Stromal cell of bone marrow (primary cell): ENCODE measurements at places on chromosomes 7 and 10.

DNA sequence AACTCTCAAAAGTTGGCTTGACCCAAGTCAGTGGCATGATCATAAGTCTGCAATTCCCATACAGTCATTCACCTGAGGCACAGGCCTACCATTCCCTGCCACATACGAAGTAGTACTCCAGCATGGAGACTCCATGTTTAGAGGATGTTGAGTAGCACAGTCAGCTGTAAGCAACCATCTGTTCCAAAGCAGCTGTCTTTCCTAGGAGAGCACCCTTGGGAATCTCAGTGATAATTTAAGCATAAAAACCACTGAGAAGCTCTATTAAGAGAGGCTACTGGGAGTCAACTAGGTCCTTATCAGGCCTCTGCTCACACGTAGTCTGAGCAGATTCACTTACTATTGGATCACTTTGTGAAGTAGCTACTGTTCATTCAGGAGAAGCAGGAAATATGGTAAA, 61.6 kb upstream of the UNC5B start:
- DNase-seq = no peak

DNA sequence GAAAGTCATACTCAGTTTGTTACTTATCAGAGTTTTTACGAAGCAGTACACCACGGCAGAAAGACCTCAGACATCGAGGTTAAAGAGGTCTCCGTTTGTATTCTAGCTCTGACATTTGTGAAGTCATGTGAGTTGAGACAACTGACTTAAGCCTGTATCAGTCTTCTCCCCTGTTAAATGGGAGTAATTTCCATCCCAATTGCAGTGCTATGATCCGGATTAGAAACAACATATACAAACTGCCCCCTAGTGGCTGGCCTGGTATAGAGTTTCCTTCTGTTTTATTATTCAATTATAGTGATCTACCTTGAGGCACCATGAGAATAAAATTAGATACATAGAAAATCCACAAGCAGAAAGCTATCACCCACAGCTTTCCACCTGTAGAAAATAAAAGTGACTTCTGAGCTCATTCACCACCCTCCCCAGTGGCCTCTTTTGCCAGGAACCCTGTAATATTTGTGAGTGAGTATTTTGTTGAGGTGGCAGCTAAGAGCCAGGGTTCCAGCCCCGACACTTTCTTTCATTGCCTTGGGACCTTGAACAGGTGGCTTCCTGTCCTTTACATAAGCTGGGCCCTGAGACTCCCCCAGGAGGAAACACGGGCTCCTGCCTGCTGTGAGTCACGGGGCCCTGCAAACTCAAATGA, 607.2 kb upstream of the MGMT start:
- no peak for DNase-seq

- no peak for DNase-seq
Measured at GRCh38 chr10:62326176-62326575, 48.0 kb upstream of the ZNF365 start.

- no peak for DNase-seq
Measured at GRCh38 chr10:118017071-118017740, 29.5 kb downstream of the RAB11FIP2 start.

GRCh38 chr7:73391396-73391795, 42.2 kb upstream of the FZD9 start:
- DNase-seq = no peak

GRCh38 chr10:35803046-35803445, 160.9 kb upstream of the FZD8 start:
- no peak for DNase-seq

DNA sequence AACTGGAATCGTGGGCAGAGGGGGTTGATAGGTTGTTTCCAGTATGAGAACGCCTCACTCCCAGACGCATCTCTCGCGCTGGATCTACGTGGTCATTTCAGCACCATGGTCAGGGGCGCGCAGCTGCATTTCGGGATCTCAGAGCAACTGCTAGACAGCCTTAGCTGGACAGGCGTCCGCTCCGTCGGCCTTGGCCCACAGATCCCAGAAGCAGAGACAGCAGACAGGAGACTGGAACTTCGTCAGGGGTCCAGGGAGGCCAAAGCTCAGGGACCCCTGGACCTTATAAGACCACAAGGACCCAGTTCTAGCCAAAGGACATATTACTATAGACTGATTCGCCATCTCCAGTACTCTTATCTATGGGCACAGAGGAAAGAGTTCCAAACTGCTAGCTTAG, 5.3 kb downstream of the NEUROG3 start:
- DNase-seq = peak; percentile 31

DNA sequence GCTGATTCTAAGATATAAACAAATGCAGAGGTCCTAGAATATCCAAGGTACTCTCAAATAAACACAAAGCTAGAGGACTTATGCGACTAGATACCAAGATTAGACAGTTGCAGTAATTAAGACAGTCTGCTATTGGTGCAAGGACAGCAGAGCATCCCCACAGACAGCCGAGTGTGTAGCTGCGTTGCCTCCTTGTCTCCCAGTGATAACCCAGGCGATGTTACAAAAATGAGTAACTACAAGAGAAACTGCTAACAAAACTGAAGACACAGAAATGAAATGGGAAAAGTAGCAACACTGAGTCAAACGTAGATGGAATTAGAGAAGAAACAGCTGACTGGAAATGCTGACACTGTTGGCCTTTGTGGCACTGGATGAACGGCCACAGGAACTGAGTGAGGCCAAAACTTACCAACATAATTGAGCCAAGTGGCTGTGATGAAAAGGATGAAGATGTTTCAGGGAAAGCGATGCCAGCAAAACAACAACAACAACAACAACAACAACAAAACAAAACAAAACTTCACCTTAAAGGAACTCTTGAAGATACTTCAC, 54.3 kb downstream of the BAIAP2L1 start:
- no peak for DNase-seq

DNA sequence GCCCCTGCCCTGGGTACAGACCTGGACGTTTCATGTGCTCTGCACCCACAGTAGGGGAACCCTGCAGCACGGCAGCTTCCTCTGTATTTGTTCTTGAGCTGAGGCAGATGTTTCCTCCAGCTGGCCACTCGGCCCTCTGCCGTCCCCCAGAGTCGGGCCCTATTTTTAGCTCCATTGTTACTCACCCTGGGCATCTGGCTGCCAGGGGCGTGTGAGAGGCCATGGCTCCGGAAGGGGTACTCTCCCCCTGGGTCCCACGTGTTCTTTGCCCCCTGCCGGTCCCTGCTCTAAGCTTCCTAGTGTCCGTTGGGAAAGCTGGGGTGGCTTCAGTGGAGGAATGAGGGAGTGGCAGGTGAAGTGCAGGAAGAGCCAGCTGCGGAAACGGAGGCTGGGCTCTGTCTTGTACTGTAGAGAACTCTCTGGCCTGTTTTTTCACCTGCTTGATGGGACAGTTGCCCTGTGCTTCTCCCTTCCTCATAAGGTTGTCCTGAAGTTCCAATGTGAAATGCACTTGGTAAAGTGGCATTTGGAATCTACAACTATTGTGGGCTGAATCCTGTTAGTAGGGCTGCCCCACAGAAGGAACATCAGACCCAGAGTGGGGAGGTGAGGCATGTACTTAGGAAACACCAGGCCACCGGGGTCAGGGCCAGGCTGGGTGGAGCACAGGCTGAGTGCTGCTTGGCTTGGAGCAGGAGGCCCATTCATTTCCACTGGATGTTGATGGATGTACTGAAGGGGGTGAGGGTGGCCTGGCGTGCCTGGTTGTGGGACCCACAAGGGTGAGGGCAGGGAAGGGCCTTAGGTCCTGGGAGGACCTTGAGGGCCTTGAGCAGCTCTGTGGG, 30.6 kb downstream of the PALD1 start:
- no peak for DNase-seq

- DNase-seq = no peak
Measured at GRCh38 chr10:125084614-125085257, 75.6 kb downstream of the CTBP2 start.

DNA sequence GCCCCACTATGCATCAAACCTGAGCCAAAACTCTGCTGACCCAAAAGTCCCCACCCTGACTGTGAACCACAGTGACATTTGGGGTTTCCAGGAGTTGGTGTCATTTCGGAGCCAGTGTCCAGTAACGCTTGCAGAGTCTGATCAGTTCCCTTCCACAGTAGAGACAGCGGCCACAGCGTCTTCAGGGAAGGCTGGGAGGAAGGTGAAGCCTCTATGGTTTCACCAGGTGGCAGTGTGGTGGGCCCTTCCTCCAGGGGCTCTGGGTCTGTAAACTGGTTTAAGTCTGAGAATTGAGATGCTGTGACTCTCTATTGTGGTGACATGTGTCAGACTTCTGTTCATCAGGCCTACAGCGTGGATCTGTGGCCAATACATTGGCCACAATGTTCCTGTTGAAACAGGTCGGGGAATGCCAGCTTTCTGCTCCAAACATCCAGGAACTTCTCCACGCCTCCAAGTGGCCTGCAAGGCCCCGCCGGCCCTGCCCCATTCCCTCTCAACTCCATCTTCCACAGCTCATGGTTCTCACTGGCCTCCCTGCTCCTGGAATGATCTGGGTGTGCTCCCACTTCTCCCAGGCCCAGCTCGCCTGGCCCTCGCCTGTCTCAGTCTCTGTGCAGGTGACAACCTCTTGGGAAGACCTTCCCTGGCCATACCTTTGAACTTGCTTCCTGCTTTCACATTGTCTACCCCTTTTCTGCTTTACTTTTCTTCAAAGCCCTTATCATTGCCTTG, 124.5 kb upstream of the FAM20C start:
- no peak for DNase-seq

DNA sequence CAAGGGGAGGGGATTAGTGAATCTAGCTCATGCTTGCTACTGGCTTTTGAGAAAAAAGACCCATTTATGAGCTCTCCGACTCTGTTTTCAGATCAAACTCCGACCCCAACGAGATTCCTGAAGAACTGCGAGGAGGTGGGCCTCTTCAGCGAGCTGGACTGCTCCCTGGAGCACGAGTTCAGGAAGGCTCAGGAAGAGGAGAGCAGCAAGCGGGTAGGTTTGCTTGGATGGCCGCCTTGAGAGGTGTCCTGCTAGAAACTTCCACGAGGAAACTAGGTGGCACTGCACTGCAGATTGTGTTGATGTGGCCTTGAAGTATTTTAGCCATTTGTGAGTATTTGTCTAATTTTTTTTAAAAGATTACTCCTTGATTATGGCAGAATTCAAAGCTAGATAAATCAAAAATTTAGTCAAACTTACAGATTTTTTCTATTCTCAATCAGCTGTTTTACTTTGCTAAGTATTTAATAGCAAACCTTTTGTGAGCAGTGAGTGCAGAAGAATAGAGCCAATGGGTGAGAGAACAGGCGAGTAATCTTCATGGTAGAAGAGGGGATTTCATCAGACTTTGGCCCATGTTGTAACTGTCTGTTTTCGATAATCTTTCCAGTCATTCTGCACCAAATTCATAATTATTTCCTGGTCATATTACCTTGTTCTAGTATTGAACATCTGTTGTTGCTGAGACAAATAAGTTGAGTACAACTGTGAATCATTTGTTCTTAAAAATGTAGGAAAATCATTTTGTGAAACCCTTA, 95.4 kb downstream of the CREB5 start:
- DNase-seq = no peak

- no peak for DNase-seq
Measured at GRCh38 chr10:95314192-95314918, 23.6 kb upstream of the PDLIM1 start.

GRCh38 chr7:137696988-137697387, 149.8 kb downstream of the DGKI start:
- peak; percentile 50 for DNase-seq

DNA sequence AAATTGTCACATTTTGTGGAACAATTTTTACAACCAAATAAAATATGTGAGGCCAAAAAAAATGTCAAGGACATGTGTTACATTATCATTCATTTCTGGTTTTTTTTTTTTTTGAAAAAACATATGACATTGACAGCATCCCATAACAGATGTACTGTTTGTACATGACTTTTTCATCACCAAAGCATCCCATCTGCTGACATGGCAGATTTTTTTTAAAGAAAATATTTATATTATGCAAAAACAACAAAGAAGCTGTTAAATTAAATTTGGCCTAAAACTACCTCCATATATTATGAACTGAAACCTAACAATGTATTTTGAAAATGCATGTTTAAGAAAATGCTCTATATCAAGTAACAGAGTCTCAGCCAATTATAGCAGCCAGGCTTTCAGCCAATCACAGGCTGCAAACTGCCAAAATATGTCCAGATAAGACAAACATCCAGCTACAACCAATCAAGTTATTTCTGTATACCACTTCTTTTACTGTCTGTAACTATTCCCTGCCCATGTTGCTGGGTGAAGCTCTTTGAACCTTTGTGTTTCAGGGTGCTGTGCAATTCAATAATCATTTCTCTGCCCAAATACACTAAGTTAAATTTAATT, 1111.8 kb downstream of the GRM8 start:
- no peak for DNase-seq

- no peak for DNase-seq
Measured at GRCh38 chr10:104345515-104345914, 7.2 kb upstream of the ITPRIP start.

DNA sequence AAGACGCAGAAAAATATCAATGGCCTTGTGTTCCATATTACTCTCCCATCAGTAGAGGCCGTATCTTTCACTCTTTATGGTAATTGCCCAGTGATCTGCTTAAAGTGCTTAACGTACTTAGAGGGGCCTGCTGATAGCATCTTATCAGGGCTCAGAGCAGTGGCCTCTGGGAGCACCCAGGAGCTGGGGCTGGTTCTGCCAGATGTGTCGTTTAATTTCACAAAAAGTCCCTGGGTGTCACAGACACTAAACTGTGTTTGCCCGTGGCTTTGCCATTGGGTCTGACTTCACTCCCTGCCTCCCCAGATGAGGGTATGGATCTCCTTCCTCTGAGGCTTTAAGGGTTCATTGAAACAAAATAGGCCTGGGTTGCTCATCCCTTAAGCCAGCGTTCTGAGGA, 435.3 kb downstream of the GATA3 start:
- no peak for DNase-seq

GRCh38 chr7:75876126-75876881, 2.5 kb upstream of the RHBDD2 start:
- DNase-seq = no peak

DNA sequence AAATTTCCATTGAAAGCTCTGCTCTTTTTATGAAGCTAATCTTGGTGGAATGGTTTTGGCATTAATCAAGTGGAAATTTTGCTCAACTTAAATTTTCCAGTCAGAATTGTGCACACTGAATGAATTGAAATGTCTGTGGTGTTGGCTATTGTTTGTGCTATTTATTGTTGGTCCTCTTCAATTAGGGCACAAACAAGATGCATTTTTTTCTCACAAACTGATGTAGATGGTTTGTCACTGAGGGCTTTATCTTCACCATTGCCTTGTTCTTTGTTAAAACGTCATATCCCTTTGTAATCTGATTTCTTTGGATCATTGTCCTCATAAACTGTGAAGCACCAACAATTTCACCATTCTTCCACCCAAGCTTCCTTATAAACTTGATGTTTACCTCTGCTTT, 152.1 kb upstream of the RHOBTB1 start:
- DNase-seq = no peak

DNA sequence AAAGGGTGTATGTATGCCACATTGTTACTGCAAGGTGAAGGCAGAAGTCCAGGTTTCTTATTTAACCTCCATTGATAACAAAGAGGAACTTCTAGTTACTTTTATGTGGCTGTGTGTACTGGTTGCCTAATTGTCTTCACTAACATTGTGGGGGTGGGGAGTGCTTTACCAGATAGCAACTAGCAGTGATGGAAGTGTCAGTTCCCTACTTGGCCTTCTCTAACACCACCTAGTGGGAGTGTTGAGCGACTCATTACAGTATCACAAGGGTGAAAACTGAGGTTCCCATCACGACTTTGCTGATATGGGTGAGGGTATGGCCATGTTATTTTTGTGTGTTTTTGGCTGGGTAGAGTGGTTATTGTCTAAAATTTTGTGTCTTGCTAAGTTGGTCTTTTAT, 274.4 kb downstream of the THSD7A start:
- no peak for DNase-seq

GRCh38 chr7:49852619-49853462, 79.4 kb downstream of the VWC2 start:
- DNase-seq = peak; percentile 31
